ENCODE measurements at places on chromosomes 1 and 21.
A peak's percentile ranks its signal among the peaks of the same experiment; 100 is the strongest.

- no peak for DNase-seq
Measured at GRCh38 chr1:32666901-32667566, 16.0 kb downstream of the RBBP4 start.

- no peak for DNase-seq
Measured at GRCh38 chr1:93707956-93708355, 26.3 kb upstream of the BCAR3 start.

DNA sequence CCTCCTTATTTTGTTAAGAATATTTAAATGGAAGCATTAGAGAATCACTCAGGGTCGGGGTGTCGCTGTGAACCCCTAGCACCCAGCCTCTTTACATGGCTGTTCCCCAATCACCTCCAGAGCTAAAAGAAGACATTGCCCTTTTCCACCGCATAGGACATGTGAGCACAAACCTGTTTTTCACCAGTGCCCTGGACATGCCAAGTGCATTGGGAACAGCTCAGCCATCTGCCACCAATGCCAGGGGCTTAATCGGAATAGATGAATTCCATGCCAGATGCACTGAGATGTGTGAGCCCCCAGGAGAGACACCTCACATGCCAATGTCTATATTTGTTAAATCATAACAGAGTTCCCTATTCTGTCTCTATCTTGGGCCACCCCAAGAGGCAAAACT lies 33.3 kb downstream of the EIF2D start:
- DNase-seq: no peak

DNA sequence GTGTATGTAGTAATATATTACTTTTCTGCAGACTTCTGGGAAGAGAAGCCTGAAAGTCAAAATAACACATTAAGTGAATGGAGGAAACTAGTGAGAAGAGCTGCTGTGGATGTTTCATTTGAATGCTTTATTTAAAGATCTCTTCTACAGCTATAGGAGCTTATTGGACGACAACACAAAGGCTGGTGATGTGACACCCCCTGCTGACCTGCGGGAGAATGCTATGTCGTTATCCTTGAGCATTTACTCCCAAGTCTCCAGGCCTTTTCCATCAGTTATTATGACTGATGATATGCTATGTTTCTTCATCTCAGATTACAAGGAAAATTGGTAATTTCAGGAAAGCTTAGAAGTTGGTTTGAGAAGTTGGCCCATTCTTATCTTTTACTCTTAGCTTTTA lies 22.3 kb upstream of the PLA2G4A start:
- no peak for DNase-seq

- DNase-seq: no peak
Measured at GRCh38 chr1:92784021-92784638, 778 bp downstream of the EVI5 start.

DNA sequence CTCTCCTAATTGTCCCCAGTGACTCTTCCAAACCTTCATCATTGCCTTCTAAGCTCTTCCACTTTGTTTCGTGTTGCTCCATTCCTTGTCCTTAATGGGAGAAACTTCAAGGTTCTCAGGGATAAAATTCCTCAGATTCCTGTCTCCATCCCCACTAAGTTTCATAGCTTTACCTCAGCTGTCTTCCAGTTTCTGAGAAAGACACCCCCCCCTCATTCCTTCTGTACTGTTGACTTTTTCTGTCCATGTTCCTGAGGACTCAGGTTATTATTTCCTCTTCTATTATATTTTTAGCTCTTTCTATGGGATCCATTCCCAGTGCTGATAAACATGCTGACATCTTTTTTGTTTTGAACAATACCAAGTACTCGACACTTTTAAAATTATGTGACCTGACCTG lies 215.3 kb upstream of the PTGFR start:
- no peak for DNase-seq

DNA sequence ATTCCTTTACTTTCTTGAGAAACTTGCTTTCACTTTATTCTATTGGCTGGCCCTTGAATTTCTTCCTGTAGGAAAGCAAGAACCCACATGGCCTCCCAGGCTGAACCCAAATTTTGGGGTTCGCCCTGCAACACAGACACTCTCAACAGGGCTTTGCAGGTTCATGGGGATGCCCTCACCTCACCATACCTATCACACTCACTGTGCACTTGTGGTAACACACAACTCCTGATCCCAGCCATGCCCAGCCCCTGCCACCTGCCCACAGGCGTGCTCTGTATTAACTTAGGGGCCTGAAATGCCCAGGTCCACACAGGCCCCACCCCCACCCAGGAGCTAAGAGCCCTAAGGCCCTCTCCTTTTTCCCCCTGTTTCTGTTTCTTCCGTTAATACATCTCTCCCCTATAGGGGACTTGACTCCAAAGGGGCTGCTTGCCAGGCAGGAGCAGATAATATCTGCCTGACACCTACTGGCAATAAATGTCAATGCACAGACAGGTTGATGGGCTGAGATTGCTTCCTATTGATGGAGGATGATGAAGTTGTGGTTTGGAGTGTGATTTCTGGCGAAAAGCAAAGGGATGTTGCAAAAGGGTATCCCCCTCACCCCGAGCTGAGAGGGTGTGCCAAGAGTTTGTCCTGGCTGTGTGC lies 171.5 kb downstream of the AJAP1 start:
- no peak for DNase-seq

- DNase-seq: no peak
Measured at GRCh38 chr1:230509281-230509977, 83.3 kb upstream of the PGBD5 start.

- DNase-seq: no peak
Measured at GRCh38 chr1:203091761-203092330, 6.0 kb upstream of the MYOG start.

DNA sequence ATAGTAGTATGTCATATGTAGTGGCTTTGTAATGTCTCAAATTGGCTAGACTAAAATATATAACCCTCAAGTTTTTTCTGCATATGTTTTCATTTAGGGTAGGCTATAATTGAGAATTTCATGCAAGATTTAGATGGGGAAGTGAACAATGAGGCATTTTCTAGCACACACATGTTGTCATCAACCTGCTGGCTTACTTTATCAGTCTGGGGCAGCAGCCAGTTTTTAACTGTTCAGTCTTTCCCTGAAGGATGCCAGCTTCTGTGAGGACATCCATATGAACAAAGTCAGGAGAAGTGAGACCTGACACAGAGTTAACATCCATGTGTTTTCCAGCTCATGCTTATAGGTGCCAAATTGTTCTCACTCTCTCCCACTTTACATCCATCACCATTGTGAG lies 74.7 kb upstream of the OLFM3 start:
- no peak for DNase-seq

- DNase-seq: no peak
Measured at GRCh38 chr1:54600947-54601721, 22.2 kb downstream of the FAM151A start.

DNA sequence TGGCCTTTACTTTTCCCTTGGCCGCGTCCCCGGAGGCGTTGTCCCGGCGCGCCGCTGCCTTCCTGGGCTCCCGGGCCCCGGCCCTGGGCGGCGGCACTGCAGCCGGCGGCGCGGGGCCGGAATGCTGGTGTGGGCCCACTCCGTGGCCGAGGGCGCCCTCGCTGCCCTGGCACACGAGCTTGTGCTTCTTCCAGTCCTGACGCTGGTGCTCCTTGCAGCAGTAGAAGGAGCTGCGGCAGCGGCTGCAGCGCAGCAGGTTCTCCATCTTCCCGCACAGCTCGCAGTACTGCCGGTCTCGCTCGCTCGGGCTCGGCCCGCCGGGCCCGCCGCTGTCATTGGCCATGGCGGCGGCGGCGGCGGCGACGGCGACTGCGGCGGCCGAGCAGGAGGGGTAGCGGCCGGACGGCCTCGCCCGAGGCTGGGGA lies 529 bp downstream of the EGLN1 start:
- peak; percentile 35 for DNase-seq

DNA sequence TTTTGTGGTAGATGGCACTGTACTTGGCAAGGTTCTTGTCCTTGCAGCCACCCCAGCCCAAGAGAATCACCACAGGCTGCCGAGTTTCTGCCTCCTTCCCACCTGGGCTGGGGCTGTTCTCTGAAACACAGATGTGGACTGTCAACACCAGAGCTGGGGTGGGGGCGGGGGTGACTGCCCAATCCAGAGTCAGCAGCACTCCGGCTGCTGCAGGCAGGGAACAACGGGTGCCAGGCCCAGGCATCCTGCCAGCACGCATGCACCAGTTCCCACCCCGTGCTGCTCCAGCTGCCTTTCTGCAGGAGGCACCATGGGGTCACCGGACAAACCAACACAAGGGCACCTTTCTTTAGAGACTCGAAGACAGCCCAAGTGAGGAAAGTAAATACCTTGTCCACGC lies 14.1 kb downstream of the TMEM53 start:
- DNase-seq: no peak

DNA sequence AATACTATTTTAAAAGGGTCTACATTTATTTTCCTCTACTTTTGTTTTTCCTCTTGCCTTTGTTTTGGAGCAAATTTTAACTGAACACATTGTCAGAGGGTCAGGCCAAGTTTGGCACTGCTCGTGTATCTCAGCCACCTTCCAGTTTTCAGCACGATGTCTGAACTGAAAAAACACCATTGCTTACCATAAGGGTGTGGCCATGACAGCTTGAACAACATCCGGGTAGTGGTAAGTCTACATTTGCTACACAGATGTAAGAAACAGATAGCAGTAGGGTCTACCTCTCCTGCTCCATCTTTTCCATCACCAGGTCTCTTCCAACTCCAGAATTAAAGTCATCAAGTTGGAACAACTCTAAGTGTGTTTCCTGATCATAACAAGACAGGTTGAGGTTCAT lies 4.2 kb downstream of the HIVEP3 start:
- no peak for DNase-seq

GRCh38 chr1:210757677-210758076 lies 376.3 kb downstream of the KCNH1 start:
- no peak for DNase-seq

- no peak for DNase-seq
Measured at GRCh38 chr1:1939296-1940122, 20.4 kb upstream of the TMEM52 start.

DNA sequence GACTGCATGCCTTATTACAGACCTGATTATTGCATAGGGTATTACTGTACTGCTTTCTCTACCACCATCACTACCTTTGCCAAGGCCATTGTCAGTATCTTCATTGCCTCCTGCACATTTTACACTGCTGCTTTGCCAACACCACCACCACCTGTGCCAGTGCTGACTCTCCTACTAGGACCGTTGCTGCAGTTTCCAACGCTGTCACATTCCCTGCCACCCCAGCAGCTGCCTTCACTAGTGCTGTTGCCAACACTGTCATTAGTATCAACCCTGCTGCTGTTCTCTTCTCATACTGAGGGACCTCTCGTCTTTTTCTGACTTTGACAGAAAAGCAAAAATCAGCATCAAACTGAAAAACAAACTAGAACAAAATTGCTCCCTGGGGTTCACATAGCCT lies 394.9 kb upstream of the B3GALT2 start:
- no peak for DNase-seq

All from T-helper 1 cell (primary cell).